Activated T-helper 17 cell treated with anti-CD3 and anti-CD28 coated beads, Interleukin-2, amount 50 U/mL, for 72 hours (primary cell): ENCODE measurements at places on chromosomes 11 and 22. TPM values are rescaled to one million over a fixed set of nuclear protein-coding genes. Genes with fewer than 3 reads are reported as not detected.
A peak's percentile ranks its signal among the peaks of the same experiment; 100 is the strongest.

DNA sequence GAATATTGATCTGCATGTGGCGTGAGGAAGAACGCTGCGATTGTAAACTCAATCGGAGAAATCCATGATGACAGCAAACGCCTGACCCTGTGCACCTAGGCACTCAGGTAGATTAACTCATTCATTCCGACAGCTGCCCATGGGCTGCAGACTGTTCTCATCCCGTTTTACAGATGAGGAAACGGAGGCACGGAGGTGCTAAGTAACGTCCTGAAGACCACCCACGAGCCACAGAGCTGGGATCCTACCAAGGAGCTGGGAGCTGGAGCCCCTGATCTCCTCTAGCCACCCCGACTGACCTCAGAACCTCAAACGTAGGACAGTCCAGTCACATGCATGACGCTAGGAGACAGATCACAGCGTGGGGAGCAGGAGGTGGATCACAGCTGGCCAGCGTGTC, 1092.7 kb downstream of the BRD1 start:
- no peak for ATAC-seq

DNA sequence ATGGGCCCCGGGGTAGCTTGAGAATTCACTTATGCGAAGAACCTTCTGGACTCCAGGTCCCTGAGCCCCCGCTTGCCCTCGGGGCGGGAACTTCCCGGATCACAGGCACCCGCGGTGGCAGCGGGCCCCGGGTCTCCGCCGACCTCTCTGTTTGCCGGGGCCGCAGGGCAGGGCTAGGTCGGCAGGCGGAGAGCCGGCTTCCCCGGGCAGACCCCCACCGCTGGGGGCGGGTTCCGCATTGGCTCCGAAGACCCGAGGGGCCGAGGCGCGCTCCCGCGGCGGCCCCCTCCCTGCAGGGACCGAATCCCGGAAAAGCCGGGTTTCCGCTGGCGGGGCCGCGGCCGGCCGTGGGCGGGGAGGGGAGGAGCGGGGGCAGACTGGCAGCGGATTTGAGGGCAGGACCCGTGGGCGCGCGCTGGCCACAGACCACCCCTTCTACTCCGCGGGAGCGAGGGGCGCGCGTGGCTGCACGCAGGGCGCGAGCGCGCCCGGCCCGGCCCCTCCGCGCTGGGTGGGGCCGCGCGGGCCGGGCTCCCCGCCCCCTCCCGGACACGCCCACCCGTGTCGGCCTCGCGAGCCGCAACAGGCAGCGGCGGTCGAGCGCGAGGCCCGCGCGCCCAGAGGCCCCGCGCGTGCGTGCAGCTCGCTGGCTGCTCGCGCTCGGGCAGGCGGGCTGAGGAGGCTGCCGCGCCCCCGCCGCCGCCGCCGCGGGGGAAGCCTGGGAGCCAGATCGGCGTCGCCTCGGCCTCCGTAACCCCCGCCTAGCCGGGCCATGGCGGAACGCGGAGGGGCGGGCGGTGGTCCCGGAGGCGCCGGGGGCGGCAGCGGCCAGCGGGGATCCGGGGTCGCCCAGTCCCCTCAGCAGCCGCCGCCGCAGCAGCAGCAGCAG, at the start of gene PACS1:
PACS1 (plus strand) TSS at position 558 of the 889 bp plus-strand sequence; CDS start at position 773, 215 bp downstream.
- peak; percentile 61 for ATAC-seq

DNA sequence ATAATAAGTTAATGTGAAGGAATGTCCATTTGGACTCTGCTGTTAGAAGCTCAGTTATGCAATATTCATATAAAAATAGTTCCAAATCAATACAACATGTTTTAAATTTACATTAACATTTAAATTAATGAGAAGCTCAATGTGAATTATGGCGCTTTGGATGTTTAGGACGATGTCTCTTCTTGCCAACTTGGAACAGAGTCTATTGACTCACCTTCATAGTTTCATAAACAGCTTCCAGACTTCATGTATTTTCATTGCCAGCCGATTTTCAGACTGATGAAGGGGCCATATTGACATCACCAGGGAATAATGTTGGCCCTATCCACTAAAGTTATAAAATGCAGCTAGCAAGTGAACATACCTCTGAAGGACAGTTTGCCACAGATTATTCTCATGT, 1136.2 kb downstream of the LRRC4C start:
- no peak for ATAC-seq

DNA sequence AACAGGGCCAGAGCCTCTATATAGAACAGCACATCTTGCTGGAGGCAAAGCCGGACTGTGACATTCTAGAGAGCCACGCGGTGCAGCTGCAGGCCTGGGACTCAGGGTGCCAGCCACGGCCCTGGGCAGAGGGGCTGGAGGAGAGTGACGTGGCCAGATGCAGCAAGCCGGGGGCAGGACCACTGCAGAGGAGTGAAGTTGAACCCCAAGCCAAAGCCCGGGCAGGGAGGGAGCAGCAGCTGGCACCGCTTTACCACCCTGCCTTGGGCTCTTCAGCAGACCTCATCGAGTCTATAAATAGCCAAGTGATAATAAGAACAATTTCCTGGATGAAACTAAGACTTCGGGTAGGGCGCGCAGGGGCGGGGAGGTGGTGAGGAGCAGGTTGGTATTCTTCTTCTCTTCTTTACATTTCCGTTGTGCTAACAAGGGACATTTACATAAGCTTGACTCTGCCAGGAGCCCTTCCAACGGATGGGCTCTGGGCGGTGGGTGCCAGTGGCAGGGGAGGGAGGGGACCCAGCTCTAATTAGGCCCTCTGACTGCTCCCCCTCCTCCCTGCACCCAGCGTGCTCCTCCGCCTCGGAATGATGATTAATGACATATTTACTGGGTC, 110.2 kb downstream of the ST3GAL4 start:
- ATAC-seq, result peak; percentile 48

The NLRP14 gene
- total RNA-seq, result not detected

The ENTHD1 gene
- 0.58 TPM for total RNA-seq

The DSCAML1 gene
- not detected for total RNA-seq

The CLCF1 gene
- 0.22 TPM for total RNA-seq
